ENCODE measurements at places on chromosomes 16 and 17.

- DNase-seq = no peak
Observed at GRCh38 chr16:14608604-14609003, 21.5 kb downstream of the PARN start.

DNA sequence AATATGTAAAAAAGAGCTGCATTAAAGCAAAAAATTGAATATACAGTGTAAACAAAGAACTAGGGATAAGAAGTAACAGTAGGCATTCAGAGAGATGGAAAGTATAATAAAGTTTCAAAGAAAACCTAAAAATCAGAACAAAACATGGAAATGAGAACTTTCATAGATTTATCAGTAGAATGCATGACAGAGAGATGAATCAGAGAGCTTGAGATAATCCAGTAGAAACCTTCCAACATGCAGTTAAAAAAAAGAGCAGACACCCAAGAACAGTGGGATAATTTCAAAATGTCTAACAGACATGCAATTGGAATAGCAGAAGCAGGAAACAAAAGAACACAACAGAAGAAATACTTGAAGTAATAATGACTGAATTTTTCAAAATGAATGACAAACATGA lies 1384.2 kb downstream of the CDH11 start:
- no peak for DNase-seq

GRCh38 chr17:69912805-69913204 lies 162.2 kb upstream of the KCNJ16 start:
- no peak for DNase-seq

DNA sequence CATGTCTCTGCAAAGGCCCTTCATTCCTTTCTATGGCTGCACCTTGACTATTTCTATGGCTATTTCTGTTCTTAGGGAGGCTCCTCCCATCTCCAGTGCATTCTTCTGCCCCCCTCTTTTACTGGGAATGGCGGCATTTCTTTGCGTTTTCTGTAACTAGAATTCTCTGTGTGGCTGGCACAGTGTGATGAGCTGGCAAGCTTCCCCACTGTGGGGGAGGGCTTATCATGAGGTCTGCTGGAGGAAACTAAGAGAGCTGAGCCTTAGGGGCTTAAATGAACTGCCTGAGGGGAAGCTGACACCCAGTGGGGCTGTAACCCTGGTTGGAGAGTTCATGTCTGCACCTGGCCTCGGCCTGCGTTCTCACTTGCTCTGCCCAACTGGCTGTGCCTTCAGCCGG lies 1.5 kb upstream of the CARD14 start:
- no peak for DNase-seq

- no peak for DNase-seq
Observed at GRCh38 chr16:13390093-13390985, 488.9 kb downstream of the SHISA9 start.

- no peak for DNase-seq
Observed at GRCh38 chr17:6231886-6232731, 161.9 kb downstream of the WSCD1 start.

- DNase-seq = peak; percentile 80
Observed at GRCh38 chr17:18141210-18141803, 32.8 kb downstream of the MYO15A start.

DNA sequence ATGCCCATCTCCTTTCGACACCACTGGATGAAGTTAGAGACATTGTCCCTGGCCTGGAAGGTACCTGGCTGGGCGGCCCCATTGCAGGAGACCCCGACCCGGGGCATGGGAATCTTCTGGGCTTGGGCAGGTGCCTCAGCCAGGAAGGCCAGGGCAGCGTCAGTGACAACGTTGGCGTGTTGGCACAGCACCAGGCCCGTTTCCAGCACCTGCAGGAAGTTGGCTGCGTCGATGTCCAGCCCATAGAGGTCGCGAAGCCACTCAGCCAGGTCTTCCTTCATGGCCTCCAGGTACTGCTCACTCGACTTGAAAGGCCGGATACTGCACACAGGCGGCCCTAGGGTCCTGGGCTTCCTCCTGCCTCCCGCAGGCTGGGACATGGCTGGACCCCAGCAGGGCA lies 568 bp downstream of the GAS2L2 start:
- no peak for DNase-seq

All from suppressor macrophage treated with lipopolysaccharide for 4 hours (primary cell).